Ascending aorta (tissue), 2 donors: ENCODE measurements at places on chromosomes 7 and 10. TPM values are rescaled to one million over a fixed set of nuclear protein-coding genes. Genes with fewer than 3 reads are reported as not detected.

DNA sequence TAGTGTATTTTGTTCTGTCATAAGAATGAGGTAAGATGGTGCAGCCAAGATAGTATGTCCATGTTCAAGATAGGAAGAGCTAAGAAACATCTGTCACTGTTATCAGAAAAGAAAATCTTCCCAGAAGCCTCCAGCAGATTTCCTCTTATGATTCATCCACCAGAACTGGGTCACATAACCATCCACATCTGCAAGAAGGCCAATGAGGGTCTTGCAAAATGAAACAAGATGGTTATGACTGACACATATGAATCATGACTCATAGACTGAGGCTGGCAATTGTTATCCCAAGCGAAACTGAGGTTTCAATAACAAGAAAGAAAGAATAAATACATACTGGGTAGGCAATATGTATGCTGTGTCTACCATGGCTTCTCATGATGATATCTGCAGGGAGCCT is 30.3 kb downstream of the CCNJ start:
- no peak overlapping the region for H3K27ac ChIP-seq
- DNase-seq = no peak
- H3K36me3 ChIP-seq = no peaks in the 10 kb centered on the region
- H3K27me3 ChIP-seq = no peaks in the 10 kb centered on the region
- H3K4me1 ChIP-seq = no peaks in the 10 kb centered on the region

GRCh38 chr7:124724507-124725192 is 40.9 kb downstream of the GPR37 start:
- no peaks in the 10 kb centered on the region for H3K4me1 ChIP-seq
- DNase-seq = no peak
- H3K4me3 ChIP-seq = no peak overlapping the region
- no peaks in the 10 kb centered on the region for H3K36me3 ChIP-seq
- H3K27me3 ChIP-seq = no peaks in the 10 kb centered on the region

GRCh38 chr10:2893158-2893845 is 174.0 kb upstream of the PFKP start:
- H3K36me3 ChIP-seq = no peaks in the 10 kb centered on the region
- H3K27me3 ChIP-seq = no peaks in the 10 kb centered on the region
- H3K27ac ChIP-seq = no peak overlapping the region
- no peak overlapping the region for H3K4me3 ChIP-seq

- no peak overlapping the region for H3K4me3 ChIP-seq
- no peaks in the 10 kb centered on the region for H3K36me3 ChIP-seq
- H3K4me1 ChIP-seq = no peaks in the 10 kb centered on the region
- no peak for DNase-seq
- H3K27ac ChIP-seq = no peak overlapping the region
Measured at GRCh38 chr7:82528577-82529310, 85.2 kb upstream of the CACNA2D1 start.

- H3K27ac ChIP-seq = no peak overlapping the region
- no peaks in the 10 kb centered on the region for H3K36me3 ChIP-seq
- DNase-seq = no peak
- no peak overlapping the region for H3K4me3 ChIP-seq
- H3K27me3 ChIP-seq = no peaks in the 10 kb centered on the region
Measured at GRCh38 chr7:66190504-66190857, 14.7 kb upstream of the TPST1 start.

GRCh38 chr10:84668186-84668763 is 339.9 kb downstream of the CCSER2 start:
- no peaks in the 10 kb centered on the region for H3K27me3 ChIP-seq
- no peaks in the 10 kb centered on the region for H3K36me3 ChIP-seq
- no peak overlapping the region for H3K27ac ChIP-seq
- H3K4me1 ChIP-seq = no peaks in the 10 kb centered on the region

DNA sequence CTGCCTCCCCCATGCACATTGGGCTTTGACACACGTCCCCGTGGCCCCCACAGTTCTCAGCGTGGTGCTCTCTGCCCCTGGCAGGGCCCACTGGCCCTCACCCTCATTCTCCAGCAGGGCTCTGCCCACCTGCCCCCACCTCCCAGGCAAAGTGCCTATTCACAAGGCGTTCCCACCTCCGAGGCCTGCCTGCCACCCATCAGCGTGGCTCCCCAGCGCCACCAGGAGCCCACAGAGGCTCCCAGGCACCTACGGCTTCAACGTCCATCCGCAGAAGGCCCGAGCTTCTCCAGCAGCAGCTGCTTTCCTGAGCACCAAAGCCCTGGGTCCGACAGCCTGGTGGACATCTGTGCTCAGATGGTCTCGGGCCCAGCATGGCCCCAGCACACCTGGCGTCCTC is 211.8 kb upstream of the PPP2R2D start:
- H3K27ac ChIP-seq = no peak overlapping the region
- H3K4me1 ChIP-seq = no peaks in the 10 kb centered on the region
- H3K36me3 ChIP-seq = no peaks in the 10 kb centered on the region
- H3K4me3 ChIP-seq = no peak overlapping the region

- no peaks in the 10 kb centered on the region for H3K36me3 ChIP-seq
- no peak for DNase-seq
- H3K4me3 ChIP-seq = no peak overlapping the region
Measured at GRCh38 chr10:24479806-24480205, 243.9 kb downstream of the ARHGAP21 start.

DNA sequence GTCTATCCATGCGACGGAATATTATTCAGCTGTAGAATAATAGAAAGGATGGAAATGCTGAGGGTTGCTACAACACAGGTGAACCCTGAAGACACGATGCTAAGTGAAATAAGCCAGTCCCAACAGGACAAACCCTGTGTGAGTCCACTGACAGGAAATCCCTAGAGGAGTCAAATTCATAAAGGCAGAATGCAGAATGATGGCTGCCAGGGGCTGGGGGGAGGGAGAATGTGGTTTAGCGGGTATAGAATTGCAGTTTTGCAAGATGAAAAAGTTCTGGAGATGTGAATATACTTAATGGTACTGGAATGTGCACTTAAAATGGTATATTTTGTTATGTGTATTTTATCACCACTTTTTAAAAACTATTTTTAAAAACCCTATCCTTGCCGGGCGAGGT is 36.9 kb upstream of the DOCK1 start:
- H3K36me3 ChIP-seq = no peaks in the 10 kb centered on the region
- H3K27me3 ChIP-seq = no peaks in the 10 kb centered on the region
- no peak for DNase-seq
- no peak overlapping the region for H3K27ac ChIP-seq
- H3K4me1 ChIP-seq = no peaks in the 10 kb centered on the region

DNA sequence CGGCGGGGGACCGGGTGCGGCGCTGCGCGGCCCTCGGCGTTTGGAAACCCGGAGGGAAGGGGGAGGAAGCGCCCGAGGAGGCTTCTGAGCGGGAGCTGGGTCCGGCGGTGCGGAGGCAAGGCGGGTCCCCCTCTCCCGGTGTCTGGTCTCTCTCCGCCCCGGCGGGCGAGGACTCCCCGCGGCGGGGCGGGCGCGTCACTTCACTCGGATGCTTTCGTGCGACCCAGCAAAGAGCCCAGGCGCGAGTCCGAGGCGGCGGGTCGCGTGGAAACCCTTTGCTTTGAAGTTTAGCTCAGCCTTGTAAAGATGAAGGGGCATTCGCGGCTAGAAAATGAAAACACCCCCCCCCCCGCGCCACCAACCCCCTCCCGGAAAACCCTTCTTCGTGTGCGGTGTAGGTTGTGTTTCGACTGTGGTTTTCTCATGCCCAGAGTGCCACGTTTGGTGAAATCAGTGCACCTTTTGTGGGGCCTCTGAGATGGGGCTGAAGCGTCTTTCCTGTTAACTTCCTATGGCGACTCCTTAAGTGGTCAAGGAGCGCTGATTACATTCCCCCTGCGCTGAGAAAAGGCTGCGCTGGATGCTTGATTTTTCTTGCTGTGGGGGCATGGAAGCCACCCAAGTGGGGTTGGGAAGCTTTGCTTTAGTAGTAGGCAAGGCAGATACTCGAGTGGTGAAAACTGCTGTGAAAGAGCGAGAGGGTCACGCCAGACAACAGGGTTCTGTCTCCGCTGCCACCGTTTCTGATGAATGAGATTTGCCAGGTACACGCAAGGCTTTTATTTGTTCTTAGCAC is 876 bp downstream of the GNAI1 start:
- peak overlapping the region; percentile 92 for H3K4me3 ChIP-seq
- no peaks in the 10 kb centered on the region for H3K27me3 ChIP-seq
- DNase-seq = no peak
- no peaks in the 10 kb centered on the region for H3K4me1 ChIP-seq
- H3K36me3 ChIP-seq = no peaks in the 10 kb centered on the region

DNA sequence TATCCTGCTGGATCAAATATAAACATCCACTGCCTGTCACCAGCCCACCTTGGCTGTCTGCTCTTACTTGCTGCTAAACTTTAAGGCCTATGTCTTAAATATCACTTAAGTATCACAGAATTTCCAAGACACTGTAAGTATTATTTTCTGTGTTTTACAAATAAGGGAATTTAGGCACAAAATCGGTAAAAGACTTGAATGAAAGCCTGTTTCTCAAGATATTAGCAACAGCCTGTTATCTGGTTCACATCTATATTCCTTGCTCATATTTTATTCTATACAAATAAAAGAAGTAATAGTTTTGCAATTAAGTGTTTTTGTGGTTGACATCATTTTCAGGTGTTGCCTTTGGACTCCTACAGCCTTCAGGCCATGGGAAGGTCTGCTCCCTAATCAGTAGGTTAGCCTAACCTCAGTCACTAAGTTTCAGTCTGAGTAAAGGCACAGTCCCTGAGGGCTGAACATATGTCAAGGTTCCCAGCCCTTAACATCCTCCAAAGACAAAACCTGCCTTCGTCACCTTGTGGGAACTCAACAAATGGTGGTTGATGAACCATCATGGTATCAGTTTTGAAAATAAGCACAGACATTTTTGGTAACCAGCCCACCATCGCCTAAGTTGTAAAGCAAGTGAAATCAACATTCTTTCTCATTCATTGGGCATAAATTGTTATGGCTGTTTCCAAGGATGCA is 127.1 kb downstream of the CREB5 start:
- no peaks in the 10 kb centered on the region for H3K27me3 ChIP-seq
- H3K27ac ChIP-seq = no peak overlapping the region
- no peak for DNase-seq
- no peak overlapping the region for H3K4me3 ChIP-seq
- H3K4me1 ChIP-seq = no peaks in the 10 kb centered on the region
- no peaks in the 10 kb centered on the region for H3K36me3 ChIP-seq

DNA sequence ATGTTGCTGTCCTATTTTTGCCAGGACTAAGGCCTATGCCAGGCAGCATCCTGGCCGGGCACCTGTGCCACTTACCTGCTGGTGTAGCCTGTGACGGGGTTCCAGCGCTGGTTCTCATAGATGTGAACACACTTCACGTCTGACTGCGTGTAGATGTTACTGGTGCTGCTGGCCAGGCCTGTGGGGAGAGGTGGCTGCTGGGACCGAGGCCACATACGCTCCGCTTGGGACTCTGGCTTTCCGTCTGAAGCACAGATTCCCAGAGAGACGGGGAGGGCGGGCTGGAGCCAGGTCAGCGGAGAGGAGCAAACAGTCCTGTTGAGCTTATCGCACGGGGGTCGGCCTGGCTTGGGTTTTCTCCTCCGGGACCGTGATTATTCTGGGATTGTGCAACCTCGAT is 16.7 kb downstream of the BHLHA15 start:
- H3K27me3 ChIP-seq = no peaks in the 10 kb centered on the region
- no peak for DNase-seq
- no peak overlapping the region for H3K27ac ChIP-seq

DNA sequence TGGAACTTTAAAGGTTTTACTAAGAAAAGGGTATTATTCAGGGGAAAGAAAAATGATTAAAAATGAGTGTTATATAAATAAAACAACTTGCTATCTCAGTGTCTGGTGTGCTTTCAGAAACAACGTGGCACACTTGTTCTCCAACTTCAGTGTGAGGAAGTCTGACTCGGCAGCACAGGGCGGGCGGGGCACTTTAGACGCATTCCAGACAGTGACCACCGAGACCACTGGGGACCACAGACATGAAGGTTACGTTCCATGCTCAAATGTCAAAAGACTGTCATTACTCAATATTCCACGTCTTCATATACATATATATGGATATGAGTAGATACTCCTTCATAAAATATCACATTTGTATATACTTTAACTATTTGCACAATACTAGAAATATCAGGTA is 87.0 kb downstream of the LARP4B start:
- H3K27ac ChIP-seq = no peak overlapping the region
- DNase-seq = no peak
- H3K4me1 ChIP-seq = peaks cover 4% of the 10 kb centered on the region

DNA sequence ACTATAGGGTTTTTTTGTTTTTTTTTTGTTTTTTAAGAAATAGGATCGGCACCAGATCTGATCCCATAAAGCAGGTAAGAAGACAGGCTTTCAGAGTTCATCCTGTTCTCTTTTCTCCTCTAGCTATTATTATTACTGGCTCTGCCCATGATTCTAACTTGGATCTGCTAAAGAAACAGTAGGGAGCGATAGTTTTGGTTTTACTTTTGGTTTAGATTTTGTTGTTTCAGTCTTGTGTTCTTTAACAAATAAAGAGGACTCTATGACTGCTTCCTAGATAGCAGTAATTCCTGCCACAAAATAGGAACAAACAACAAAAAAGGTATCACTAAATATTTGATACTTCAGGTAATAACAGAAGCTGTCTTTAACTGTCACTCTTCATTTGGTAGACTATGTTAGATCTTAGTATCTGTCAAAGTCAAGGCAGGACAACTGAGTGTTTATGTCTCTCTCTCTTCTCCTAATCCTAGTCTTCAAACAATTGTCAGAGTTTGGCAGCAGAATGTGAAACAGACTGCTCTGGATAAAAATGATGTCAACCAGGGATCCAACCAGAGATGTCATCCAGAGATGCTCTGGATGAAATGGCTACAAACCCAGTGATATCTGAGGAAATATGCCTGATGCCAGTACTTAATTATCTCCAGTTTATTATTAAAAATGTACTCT is 99.8 kb downstream of the KMT2C start:
- H3K4me1 ChIP-seq = peaks cover 16% of the 10 kb centered on the region
- no peak for DNase-seq
- no peaks in the 10 kb centered on the region for H3K27me3 ChIP-seq
- peak overlapping the region; percentile 18 for H3K27ac ChIP-seq

The TMEM248 gene
- total RNA-seq = 278 TPM

The ARL4A gene
- total RNA-seq = 55.5 TPM

The CCL24 gene
- not detected for total RNA-seq

The FAM25A gene
- not detected for total RNA-seq

The GHRHR gene
- not detected for total RNA-seq

The ZNF800 gene
- 36.9 TPM for total RNA-seq
